ENCODE measurements at places on chromosomes 1 and 21.

DNA sequence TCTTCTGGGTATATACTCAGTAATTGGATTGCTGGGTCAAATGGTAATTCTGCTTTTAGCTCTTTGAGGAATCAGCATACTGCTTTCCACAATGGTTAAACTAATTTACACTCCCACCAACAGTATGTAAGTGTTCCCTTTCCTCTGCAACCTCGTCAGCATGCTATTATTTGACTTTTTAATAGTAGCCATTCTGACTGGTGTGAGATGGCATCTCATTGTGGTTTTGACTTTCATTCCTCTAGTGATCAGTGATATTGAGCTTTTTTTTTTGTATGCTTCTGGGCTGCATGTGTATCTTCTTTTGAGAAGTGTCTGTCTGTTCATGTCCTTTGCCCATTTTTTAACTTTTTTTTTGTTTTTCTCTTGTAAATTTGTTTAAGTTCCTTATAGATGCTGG, 279.4 kb downstream of the PTGER3 start:
- no peak for DNase-seq

DNA sequence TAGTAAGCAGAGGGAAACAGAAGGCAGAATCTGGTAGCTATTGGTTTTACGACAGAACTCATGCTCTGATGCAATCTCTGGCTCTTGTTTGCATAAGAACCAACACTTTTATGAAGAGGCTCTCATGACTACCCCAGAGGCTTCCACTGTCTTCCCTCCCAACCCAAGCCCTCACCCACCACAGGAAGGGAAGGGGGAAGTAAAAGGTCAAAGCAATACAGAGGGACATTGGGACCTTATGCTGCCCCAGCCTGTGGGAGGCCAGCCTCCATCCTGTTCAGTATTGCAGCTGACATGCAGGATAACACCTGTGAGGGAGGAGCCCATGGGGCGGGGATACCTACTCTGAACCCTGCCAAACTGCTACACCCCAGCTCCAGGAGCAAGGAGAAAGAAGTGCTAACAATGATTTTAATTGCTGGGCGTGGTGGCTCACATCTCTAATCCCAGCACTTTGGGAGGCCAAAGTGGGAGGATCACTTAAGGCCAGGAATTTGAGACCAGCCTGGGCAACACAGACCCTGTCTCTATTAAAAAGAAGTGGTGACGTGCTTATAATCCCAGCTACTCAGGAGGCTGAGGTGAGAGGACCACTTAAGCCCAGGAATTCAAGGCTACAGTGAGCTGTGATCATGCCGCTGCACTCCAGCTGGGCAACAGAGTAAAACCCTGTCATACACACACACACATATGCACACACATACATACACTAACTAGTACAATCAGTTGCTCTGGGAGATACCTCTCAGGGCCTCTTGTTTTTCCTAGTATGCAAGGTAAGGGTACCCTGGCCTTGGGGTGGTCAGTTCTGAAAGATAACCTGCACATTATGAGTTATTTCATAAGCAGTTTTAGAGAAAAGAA, 9.5 kb downstream of the MR1 start:
- DNase-seq: peak; percentile 91

DNA sequence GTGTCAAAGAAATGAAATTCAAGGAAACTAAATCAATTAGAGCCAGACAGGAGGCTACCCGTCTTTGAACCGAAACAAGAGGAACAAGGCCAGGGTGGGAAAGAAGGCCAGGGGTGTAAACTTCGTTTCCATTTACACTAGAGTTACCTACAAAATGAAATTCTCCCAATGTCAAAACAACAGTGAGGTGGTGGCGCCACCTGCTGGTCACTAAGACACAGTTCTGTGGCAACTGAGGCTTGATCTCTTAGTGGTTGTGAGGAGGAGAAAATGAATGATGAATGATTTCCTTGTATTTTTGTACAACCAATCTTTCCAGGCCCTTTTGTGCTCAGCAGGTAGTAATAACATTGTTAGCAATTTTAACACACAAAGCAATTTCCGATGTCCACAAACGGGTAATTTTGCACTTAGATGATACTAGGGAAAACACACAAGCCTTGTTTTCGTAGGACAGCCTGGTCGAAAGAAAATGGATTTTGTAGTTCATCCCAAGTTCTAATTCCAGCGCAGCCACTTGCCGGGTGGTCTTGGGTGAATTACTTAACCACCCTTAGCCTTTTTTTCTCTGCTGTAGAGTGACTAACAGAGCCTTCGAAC, 54.8 kb upstream of the SOD1 start:
- peak; percentile 42 for DNase-seq

- no peak for DNase-seq
Measured at GRCh38 chr21:33392284-33392985, 10.8 kb upstream of the IFNGR2 start.

DNA sequence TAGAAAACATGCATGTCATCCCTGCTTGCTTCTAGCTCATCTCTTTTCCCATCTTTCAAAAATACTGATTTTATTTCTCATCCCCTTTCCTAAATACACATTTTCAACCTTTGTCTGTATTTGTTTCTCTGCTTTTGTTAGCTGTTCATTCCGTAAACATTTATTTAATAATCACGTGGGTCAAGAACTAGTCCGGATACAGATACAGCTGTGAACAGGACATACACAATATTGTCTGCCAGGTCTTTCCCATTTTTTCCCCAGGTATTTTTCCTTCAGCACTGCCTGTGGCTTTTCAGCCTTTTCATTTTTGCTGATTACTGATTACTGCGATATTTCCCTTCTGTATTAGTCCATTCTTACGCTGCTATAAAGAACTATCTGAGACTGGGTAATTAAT, 5.7 kb downstream of the PER3 start:
- no peak for DNase-seq

DNA sequence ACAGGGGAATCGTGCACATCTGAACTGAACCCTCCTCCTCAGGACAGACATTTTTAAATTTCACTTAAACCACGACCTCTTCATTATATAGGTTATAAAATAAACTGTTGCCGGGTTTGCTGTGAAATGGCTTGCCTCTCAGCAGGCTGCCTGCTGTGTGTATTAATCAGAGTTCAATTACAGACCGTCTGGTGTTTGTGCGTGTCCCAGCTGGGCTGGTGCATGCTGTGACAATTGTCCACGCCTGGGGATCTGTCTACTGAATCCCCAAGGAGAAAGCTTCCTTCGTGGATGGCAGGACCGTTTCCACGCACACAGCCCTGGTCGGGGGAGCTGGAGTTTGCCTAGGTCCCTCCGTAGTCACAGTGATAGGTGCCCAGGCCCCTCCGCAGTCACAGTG, 13.4 kb upstream of the AGPAT3 start:
- DNase-seq: no peak

DNA sequence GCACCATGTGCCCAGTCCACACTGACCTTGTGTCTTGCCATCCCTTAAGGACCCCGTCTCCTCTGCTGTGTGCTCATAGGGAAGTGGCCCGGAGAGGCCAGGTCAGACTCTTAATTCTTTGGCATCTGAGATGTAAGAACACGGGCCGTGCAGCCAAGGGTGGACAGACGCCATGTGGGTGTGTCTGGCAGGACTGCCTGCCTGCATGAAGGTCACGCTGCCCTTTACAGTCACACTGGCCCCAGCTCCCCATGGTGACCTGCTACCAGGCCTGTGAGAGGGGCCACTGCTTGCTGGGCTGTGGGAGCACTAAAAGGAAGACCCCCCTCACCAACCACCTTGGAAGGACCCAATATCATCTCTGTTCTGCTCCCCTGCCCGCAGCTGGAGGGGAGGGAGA, 17.7 kb downstream of the DHRS3 start:
- DNase-seq: no peak

DNA sequence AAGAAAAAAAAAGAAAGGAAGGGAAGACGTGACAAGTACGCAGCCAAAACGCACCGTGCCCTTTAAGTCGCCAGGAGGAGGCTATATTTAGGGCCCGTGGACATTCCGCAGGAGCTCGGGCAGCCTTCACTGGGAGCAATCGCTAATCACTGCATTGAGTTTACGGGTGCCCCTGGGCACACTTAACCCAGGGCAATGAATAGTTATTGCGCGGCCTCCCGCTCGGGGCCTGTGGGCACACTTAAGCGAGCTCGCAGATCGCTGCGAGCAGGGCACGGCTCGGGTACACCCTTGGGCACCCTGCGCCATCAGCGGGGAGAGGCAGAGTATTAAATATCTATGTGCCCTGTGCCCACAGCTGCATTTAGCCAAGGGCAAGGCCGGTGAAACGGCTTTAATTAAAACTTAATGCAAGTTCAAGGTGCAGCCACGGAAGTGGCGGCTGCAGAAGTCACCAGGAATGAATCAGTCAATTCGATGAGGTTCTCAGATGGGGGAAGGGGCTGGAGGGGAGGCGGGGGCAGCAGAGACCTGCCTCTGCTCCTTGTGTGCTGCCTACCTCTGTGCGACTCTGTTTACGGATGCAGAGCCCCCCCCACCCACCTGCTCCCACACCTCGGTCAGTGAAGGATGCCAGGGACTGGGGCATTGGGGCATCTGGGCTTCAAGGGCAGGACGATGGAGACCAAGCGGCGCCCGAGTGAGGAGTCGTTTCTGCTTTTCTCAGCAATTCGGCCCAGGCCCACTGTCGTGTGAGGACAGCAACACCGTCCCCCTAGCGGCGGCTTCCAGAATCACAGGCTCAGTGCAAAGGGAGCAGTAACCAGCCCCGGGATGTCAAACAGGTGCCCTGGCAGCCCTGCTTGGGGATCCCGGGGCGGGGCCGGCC, 51.8 kb upstream of the TARDBP start:
- peak; percentile 57 for DNase-seq

Measured in AML-193 (cell line).